ENCODE measurements at places on chromosomes 7 and 10.

- DNase-seq, result peak; percentile 8
Measured at GRCh38 chr7:90412458-90413184, 9.4 kb downstream of the CLDN12 start.

GRCh38 chr10:127944256-127944655, 37.4 kb downstream of the PTPRE start:
- no peak for DNase-seq

- DNase-seq, result no peak
Measured at GRCh38 chr10:63382066-63382465, 83.7 kb downstream of the JMJD1C start.

DNA sequence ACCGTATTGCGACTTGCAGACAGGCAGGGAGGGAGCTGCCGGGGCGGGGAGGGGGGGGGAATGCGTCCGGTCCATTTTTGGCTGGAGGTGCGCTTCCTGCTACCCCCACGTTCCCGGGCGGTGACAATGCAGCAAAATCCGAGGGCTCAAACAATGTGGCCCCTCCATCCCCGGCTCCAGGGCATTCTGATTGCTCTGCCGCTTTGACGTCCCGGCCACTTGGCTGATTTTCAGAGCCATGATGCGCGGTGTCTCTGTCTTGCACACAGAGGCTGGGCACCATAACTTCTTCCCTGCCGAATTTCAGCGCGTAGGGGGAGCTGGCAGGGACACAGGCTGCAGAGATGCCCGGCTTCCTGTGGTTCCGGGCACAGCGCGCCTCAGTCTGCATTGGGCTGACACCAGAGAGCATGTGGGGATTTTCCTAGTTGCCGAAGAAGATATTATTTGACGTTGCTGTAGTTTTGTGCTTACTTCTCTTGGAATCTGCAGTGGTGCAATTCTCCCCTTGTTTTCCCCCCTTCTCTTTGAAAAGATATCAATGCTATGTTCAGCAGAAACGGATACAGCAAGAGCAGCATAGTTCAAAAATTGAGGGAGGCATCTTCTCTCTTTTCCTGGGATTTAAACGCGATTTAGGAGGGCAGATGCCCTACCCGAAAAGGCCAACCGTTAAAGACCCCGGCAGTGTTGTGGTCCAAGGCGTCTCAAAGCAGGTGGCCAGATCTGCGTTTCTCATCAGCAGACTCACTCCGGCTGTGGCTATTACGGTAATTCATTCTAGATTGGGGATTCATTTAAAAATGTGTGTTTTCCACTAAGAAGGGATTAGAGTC, 1.4 kb downstream of the HECW1 start:
- no peak for DNase-seq

- DNase-seq, result no peak
Measured at GRCh38 chr7:70486977-70487376, 645.0 kb upstream of the GALNT17 start.

DNA sequence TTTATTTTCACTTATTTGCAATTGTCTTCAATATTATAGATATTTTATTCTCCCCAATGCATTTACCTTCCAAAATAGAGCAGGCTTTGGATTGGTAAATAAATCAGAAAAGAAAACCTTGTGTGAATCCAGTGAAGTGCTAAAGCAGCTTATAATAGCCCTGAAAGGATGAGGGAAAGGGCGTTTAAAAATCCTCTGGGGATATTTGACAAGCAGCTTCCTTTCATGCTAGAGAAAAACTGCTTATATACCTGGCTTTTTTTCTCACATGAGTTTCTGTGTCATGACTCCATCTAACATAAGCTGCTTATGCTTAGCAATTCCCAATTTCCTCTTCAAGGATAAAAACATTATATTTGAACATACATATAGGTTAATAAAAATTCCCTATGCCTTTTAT, 221.6 kb upstream of the SEMA3E start:
- no peak for DNase-seq

DNA sequence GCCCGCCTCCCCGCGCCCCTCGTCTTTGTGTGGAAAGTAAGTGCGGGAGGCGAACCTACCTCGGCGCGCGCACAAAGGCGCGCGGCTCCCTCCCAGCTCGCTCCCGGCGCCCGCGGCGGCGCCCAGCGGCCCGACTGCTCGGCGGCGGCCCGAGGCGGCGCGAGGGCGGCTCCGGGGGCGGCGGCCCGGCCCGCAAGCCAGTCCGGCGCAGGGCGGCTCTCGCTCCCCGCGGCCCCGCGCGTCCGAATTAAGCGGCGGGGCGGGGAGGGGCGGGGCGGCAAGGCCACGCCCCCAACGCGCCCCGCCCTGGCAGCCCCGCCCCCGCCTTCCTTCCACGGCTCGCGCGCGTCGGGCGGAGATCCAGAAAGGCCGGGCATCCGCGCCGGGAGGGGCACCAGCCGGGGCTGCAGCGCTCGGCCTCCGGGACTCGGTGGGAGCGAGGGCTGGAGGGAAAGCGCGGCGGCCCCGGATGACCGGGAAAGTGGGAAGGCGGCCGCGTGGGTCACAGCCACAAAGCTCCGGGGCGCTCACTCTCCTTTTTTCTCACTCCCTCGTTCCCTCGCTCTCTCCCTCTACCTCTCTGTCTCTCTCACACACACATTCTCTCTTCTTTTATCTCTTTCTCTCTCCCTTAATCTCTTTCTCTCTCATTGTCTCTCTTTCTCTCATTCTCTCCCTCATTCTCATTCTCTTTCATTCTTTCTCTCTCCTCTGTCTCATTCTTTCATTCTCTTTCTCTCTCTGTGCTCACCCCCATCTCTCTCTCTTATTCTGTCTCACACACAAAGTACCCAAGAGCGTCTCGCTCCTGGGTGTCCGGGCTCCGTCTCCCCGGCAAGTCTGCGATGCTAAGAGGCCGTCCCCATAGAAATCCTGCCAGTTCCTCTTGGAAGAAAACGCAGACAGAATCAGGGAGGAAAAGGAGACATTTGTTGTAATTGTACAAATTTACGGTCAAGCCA, 170.2 kb downstream of the FAM107B start:
- peak; percentile 80 for DNase-seq

DNA sequence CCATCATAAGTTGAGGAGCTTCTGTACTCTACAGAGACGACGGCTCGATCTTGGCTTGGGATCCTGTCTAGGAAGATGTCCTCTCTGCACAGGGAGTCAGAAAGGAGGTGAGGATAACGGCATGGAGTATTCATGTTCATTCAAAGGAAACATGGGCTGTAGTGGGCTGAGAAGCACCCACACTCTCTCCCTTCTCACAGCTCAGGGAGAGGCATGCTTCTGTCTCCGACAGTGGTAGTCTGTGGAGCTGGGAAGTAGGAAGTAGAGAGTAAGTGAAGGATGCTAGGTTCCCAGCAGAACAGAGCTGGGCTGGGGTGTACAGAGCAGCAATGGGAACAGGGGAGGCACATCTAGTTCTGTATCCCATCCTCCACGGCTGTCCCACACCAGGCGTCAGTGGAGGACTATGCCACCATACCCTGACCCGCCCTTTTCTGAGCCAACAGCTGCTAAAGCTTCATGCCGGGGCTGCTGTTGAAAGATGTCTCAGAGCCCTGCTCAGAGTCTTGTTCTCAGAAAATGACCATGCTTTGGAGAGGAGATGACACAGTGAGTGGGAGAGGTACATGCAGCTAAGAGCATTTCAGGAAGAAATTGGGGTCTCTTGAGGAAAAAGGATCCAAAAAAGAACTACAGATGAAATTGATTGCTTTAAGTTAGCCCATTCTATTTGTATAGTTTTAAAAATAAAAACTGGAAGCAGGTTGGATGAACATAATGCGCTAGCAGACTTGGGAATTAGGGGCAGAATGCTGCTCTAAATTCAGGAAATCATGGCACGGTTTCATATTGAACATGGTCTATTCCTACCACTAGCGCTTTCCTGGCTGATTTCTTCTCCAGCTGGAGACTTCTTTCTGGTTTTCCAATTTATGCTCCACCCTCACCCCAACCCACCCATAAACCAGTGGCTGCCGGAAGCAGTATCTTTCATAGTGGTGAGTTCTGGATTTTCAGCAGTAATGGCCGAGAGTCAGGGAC, 138.6 kb downstream of the CHN2 start:
- DNase-seq, result no peak

DNA sequence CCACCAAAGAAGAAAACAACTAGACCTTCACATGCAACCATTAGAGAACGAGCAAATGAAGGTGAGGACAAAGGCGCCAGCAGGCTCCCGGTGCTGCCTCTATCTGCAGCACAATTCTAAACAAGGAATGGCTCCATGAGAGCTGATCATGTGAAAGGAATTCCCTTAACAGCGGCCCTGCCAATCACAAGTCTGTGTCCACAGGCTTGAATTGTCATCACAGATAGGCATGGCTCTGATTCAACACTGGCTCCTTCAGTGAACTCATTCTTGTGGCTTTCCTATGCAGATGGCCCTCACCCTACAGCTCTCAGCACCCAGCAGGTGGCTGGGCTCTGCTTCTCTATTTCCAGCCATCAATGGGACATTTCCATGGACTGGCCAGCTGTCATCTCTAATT, 36.2 kb downstream of the LAMB1 start:
- no peak for DNase-seq

DNA sequence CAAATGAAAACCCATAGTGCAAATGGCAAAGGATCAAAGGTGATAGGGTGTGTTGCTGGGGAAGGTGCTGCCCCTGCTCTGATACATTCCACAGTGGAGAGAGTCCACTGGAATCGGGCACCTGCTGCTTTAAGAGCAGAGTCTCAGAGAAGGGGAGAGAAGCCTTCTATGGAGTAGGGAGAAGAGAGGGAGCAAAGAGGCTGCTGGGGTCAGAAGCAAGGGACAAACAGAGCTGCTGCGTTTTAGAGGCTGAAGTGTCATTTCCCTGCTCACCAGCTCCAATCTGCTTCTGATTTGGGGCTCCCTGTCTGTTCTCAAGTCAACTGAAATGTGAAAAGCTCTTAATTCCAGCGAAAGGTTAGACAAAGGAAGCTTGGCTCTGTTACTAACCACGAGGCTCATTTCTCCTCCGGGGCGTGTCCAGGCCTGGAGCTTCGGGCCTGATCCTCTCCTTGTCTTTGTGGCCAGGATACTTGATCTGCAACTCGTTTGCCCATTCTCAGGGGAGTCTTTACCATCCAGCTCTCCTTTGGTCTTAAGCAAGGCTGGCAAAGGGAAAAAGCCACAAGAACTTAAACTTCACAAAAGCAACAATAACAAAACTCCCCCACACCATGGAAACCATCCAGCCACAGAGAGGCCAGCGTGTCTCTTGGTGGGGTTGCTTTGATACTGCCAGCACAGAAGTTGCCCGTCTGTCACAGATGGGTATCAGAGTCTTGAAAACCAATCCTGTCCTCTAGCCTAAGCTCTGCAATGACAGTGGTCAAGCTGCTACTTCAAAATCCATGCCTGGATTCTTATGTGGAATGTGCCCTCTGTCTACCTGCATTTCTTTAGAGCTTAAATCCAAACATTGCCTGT, 692.6 kb downstream of the SUGCT start:
- no peak for DNase-seq

- no peak for DNase-seq
Measured at GRCh38 chr10:47318706-47319105, 3.5 kb upstream of the GDF2 start.

GRCh38 chr7:37356911-37357636, 91.6 kb downstream of the ELMO1 start:
- no peak for DNase-seq

DNA sequence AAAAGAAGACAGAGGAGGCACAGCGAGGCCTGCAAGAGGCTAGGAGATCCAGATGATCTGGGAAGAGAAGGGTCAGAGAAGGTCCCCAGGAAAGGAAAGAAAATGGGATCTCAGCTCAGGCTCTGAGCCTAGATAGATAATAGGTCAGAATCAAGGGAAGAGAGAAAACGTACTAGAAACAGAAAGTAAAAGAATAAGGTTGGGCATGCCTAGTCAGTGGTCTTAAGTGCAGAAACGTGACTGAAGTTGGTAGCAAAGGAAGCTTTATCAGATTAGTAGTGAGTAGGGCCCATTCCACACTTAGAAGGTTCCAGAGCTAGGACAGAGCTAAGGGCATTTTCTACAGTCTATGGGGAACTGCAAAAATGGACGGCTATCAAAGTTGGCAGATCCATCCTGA, 84.8 kb upstream of the ASAH2 start:
- no peak for DNase-seq

- peak; percentile 76 for DNase-seq
Measured at GRCh38 chr10:91389636-91390512, 20.3 kb upstream of the HECTD2 start.

All from CD4-positive, alpha-beta T cell treated with Interleukin-1 beta for 1 hour (primary cell).